A549 treated with AZD2906 at 1 μM for 4 hours (cell line): ENCODE measurements at places on chromosomes 2 and 18. TPM values are rescaled to one million over a fixed set of nuclear protein-coding genes. Genes with fewer than 3 reads are reported as not detected.

Gene SRD5A2
- total RNA-seq: 0.02 TPM in 4 of 5 replicates, not detected in the other

Gene PASK
- total RNA-seq: 5.4 to 7.6 TPM (median 7.2 TPM) in 5 replicates

Gene PER2
- 5.3 to 7.9 TPM (median 6.5 TPM) in 5 replicates for total RNA-seq

Gene TRIB2
- 0.13 to 1.1 TPM (median 0.80 TPM) in 5 replicates for total RNA-seq

Gene RPL31
- total RNA-seq: 1,487 to 2,270 TPM (median 2,213 TPM) in 5 replicates

Gene EDAR
- 0.02 to 0.10 TPM (median 0.04 TPM) in 5 replicates for total RNA-seq

Gene TEX44
- total RNA-seq: not detected in 5 replicates

Gene IL1F10
- 0.09 to 0.24 TPM in 2 of 5 replicates, not detected in the others for total RNA-seq

Gene SLC19A3
- total RNA-seq: 1.6 to 3.1 TPM (median 2.8 TPM) in 5 replicates

Gene CAPN14
- 0.01 to 0.04 TPM (median 0.03 TPM) in 5 replicates for total RNA-seq

Gene TCF23
- total RNA-seq: not detected in 5 replicates

Gene PJVK
- 1.1 to 1.6 TPM (median 1.4 TPM) in 5 replicates for total RNA-seq
